Fibroblast of the aortic adventitia (primary cell): ENCODE measurements at places on chromosomes 12 and 14. TPM values are rescaled to one million over a fixed set of nuclear protein-coding genes. Genes with fewer than 3 reads are reported as not detected.

- DNase-seq: no peak
Observed at GRCh38 chr12:117121441-117121840, 22.2 kb upstream of the TESC start.

OR6C75 gene
- total RNA-seq: not detected in 2 replicates

GRCh38 chr14:99664058-99664936, 19.4 kb downstream of the HHIPL1 start:
- no peak for DNase-seq

CAPS2 gene
- 12.9 and 18.1 TPM in 2 replicates for total RNA-seq

RPL41 gene
- 2,772 and 12,570 TPM in 2 replicates for total RNA-seq

GRCh38 chr12:132560364-132560613, 50.1 kb downstream of the LRCOL1 start:
- no peak for DNase-seq

GRCh38 chr14:99035268-99035667, 236.7 kb downstream of the BCL11B start:
- DNase-seq: peak; percentile 24

GRCh38 chr14:36390718-36391117, 70.3 kb upstream of the MBIP start:
- no peak for DNase-seq

ACACB gene
- 14.7 and 31.2 TPM in 2 replicates for total RNA-seq

RTL1 gene
- total RNA-seq: not detected in 2 replicates

GRCh38 chr14:54674046-54674741, 107.3 kb downstream of the SAMD4A start:
- no peak for DNase-seq

GRCh38 chr14:89053303-89053702, 228.9 kb downstream of the TTC8 start:
- no peak for DNase-seq

ADAM21 gene
- total RNA-seq: 0.18 and 0.25 TPM in 2 replicates

DNA sequence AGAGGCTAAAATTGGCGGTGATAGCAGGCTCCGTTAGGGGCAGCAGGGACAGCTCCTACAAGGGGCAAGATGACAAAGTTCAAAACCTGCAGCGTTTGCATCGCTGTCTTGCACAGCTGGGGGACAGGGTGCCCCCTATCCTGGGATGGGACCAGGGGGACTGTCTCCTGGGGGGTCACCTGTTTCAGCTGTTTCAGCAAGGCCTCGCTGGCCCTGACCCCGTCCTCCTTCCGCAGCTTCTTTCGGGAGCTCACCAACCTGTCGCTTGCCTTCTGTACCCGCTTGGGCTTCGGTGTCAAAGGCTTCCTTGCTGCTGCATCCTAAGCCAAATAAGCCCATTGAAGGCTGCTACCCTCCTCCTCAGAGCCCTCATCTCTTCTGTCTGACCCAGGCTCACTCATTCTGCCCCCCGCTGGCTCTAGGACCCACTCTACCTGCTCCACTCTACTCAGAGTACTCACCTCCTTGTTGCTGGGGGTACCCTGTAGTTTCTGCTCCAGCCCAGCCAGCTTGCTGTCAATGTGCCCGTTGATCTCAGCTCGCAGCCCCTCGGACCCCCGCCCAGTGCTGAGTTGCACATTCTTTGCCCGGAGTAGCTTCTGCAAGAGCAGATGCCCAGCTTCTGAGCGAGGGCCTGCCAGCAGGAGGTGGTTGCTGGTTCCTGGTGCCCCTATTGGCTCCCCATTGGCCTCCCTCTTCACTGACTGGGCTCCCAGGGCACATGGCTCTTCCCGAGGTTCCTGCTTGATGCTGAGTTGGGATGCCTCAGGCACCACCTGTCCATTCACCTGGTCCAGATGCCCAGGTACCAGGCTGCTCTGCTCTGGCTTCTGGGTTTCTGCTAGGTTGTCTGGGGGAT, 12.4 kb upstream of the PRKAG1 start:
- no peak for DNase-seq

PRH2 gene
- not detected in 2 replicates for total RNA-seq

CNTN1 gene
- 0.27 and 0.33 TPM in 2 replicates for total RNA-seq

- no peak for DNase-seq
Observed at GRCh38 chr14:68679301-68679700, 113.6 kb downstream of the ZFP36L1 start.

OR4Q3 gene
- total RNA-seq: not detected in 2 replicates

TSPAN11 gene
- 0.36 and 2.0 TPM in 2 replicates for total RNA-seq
